NB4 (cell line): ENCODE measurements at places on chromosomes 2 and 18.

- no peak for DNase-seq
Measured at GRCh38 chr2:61356261-61356957, 114.5 kb downstream of the USP34 start.

DNA sequence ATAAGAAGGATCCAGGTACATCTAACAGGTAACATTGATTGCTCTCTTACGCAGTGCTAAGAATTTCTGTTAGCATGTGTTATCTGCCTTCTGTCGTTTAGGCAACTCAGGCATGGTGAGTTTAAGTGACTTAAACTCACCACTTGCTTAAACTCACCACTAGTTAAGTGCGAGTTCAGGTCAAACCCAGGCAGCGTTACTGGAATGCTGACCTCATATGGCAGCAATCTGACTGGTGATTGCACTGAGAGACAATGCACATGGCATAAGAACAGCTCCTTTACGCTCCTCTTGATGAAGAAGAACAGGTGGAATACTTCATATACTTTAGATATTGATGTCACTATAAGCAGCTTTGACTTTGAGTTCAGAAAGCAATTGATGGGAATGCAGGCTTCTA, 954.1 kb downstream of the SOCS6 start:
- no peak for DNase-seq

GRCh38 chr2:223855426-223855825, 18.0 kb upstream of the AP1S3 start:
- DNase-seq: no peak

DNA sequence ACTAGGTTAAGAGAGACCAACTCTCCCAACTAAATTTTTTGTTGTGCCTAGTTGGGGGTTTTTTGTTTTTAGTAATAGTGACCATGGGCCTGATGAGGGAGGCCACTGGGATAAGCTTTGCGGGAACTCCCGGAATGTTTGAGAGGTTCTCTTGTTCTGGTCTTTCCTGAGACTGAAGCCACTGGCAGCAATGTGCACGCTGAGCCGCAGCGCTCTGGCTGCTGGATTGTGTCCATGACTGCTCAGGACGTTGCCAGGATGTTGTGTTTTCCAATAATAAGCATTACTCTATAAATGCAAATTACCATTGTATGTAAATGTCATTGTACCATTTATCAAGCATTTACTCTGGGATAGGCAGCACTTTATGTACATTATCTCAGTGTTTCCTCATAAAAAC, 126.1 kb downstream of the GALNT1 start:
- no peak for DNase-seq

DNA sequence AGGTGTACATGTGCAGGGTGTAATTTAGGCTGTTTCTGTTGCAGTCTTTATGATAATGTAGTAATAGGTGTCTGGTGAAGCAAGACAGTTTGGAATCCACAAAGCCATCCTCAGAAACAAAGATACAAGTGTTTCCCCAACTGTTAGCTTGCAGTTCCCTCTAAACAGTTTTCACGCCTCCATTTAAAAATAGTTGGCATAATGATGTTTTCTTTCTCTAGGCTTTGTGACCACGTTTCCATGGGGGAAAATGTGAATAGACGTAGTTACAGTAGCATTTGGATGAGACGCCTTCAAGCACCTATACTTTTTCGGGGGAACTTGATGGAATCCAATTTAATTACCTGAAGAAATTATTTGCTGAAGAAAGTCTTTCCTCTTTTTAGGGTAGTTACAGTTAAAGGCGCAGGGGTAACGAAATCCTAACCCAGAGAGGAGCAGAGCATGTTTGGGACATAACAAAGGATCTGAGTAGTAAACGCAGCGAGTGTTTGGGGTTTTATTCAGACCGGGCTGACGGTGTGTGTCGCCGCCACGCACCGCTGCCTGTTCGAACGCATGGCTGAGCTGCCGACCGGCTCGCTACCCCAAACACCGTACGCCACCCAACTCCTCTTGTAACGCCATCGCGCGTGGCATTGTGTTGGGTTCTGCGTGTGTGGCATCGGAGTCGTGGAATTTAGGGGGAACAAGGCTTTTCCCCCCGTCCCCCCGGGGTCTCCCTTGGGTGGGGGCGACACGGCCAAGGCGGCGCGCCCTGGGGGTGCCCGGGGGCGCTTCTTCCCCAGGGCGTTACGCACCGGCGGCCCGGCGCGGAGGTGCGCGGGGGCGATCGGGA, 681 bp upstream of the NRP2 start:
- no peak for DNase-seq

- peak; percentile 45 for DNase-seq
Measured at GRCh38 chr2:225400060-225400511, 576 bp downstream of the NYAP2 start.
